ENCODE measurements at places on chromosomes 16 and 17.
A peak's percentile ranks its signal among the peaks of the same experiment; 100 is the strongest.

GRCh38 chr17:74742153-74742515 lies 5.1 kb downstream of the RAB37 start:
- DNase-seq: no peak

GRCh38 chr17:68732301-68732749 lies 131.2 kb upstream of the FAM20A start:
- DNase-seq: no peak

DNA sequence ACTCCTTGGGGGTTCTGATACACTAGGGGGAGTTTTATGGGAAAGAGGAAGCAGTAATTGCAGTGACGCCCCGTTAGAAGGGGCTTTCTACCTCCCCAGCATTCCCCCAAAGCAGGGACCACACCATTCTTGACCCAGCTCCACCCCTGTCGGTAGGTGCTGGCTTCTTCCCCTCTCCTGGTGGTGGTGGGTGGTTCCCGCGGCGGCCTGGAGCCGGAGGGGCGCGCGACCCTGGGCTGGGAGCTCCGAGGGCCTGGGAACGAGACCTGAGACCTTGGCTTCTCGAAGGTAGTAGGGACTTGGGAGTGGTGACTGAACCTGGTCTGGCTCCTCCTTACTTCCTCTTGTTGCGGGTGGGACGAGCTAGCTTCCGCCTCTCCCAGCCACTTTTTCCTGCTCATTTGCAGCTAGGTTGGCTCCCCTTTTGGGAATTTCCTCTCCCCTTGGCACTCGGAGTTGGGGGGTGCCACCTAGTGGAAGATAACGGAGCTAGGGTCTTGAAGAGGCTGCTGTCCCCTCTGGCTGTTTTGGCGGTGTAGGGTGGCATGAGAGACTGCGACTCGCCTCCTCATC lies 438 bp downstream of the GRN start:
- no peak for DNase-seq

- peak; percentile 64 for DNase-seq
Measured at GRCh38 chr16:88533932-88534637, 36.1 kb upstream of the ZC3H18 start.

- DNase-seq: no peak
Measured at GRCh38 chr17:18227635-18228034, 2.2 kb downstream of the LLGL1 start.

DNA sequence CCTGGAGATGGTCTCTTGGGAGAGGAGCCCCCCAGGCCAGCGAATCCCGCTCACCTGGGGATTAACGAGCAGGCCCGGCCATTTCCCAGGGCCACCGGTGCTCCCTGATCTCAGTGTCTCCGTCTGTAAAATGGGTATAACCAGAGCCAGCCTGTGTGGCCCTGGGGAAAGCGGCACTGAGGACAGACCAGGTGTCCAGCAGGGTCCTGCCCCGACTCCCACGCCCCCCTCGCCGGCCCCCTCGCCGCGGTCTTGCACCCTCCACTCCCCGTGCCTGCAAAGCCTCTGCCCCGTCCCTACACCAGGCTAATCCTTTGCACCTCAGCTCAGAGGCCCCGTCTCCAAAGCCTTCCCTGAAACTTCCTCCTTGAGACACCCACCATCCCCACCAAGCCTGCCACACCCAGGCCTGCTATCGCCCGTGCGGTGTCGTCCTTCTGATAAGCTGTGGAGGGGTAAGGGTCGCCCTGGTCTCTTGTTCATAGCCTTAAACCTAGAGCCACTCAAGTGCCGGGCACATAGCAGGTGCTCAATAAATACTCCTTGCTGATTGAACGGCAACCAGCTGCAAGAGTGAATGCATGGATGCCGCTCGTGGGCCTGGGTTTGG lies 259.1 kb downstream of the C16orf95 start:
- no peak for DNase-seq

DNA sequence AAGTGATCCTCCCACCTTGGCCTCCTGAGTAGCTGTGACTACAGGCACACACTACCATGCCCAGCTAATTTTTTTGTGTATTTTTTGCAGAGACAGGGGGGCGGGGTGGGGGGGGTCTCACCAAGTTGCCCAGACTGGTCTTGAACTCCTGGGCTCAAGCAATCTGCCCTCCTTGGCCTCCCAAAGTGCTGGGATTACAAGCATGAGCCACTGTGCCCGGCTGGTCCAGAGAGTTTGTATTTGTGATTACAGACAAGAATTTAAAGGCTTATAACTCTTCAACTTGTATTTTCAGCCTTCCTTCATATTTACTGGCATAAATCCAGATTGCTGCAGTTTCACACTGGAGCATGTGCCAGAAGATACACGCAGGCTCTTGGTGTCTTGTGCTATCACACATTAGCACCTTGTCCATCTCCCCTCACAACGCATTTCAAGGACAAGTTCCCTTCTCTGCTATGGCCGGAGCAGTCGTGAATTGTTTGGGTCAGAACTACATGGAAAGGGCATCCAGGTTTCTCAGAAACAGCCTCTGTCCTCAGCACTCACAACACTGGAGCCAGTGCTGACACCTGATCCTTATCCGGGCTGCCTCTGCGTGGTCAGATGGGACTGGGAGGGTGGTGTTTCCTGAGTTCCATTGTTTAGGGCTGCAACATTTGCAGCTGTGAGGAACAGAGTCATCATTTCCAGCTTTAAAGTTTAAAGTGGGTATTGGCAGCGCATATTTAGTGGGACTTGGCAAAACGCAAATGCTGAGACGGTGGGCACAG lies 28.1 kb downstream of the WSCD1 start:
- no peak for DNase-seq

DNA sequence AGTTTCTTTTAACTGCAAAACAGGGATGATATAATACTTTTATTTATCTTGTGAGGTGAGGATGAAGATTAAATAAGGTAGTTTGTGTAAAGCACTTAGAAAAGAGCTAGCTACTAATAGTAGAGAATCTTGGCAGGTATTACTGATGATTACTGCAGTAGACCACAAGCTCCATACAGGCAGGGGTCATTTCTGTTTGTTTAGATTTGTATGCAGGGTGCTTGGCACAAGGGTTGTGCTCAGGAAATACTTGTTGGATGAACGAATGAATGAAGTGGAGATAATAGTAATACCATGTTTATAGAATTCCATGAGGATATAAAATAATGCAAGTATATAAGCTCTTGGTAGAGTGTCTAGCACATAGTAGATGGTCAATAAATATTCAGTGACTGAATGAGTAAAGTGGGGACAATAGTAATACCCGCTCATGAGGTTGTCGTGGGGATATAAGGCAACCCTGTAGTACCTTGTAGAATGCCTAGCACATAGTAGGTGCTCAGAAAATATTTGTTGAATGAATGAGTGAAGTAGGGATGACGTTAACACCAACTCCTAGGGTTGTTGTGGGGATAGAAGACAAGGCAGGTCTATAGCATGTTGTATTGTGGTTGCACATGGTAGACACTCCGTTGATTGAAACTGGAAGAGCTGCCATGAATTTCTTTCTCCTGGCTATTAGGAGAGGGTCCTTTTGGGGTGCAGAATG lies 83.0 kb downstream of the ABCC1 start:
- DNase-seq: no peak

DNA sequence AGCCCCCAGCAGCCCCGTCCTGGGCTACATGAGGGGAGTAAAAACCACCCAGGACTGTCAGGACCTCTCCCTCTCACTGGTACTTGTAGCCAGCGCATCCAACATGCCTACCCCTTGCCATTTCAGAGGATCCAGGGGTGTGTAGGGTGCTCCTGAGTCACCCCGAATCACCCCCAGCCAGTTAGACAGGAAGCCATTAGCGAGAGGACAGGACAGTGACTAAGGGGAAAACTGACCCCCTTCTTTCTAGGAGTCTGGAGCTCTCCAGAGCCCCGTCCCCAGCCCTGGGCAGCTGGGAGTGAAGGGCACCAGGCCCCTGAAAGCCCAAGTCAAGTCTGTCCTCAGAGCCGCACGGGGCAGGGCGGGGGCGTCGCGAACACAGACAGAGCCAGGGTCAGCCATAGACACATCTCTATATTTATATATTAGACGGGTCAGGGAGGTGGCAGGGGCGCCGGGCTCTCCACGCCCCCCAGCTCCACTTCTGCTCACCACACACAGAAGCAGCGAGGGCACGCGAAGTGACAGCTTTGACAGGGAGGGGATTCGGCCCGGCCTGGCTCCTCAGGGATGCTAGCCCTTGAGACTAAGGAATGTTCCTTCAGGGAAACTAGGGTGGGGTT lies 485 bp upstream of the GDPD3 start:
- DNase-seq: no peak

DNA sequence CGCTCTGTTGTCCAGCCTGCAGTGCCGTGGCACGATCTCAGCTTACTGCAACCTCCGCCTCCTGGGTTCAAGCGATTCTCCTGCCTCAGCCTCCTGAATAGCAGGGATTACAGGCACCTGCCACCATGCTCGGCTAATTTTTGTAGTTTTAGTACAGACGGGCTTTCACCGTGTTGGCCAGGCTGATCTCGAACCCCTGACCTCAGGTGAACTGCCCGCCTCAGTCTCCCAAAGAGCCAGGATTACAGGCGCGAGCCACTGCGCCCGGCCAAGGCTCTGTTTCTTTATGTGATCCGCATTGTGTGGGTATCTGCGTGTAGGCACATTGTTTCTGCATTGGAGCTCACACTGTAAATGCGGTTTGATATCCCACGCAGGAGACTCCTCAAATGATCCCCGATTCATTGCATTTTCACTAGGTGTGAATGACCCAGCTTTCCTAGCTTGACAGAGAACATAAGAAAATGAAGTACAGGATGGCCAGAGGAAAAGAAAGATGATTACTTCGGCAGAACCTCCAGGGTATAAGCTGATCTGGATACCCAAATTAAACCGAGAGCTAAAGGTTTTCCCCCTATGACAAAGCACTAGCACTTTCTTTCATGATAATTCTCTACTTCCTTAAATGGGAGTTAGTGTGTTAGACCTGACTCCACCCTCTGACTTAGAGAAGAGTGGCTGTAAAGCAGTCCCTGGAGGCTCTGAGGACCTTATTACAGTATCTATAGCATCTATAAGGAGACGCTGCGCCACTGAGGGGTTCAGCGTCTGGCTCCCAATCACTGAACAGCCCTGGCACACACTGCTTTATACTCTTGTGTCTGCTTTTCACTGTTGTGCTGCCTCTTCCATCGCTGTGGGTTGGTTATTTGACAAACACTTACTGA lies 17.3 kb downstream of the COTL1 start:
- DNase-seq: no peak

GRCh38 chr17:1474402-1475189 lies 17.9 kb downstream of the MYO1C start:
- no peak for DNase-seq

DNA sequence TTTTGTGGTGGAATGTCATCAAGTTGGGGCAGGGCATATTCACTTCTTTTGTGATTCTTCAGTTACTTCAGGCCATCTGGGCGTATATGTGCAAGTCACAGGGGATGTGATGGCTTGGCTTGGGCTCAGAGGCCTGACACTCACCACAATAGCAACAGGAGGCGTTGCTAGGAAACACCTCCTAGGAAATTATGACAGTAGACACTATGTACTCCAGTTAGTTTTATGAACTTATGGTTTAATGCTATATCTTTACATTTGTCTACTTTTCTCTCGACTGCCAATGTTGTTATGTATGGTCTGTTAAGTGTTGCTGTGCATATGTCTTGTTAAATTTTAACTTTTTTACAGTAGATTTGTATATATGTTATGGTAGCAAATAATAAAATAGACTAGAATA lies 788.7 kb upstream of the GOT2 start:
- no peak for DNase-seq

- DNase-seq: no peak
Measured at GRCh38 chr17:62101515-62101914, 36.4 kb upstream of the MED13 start.

DNA sequence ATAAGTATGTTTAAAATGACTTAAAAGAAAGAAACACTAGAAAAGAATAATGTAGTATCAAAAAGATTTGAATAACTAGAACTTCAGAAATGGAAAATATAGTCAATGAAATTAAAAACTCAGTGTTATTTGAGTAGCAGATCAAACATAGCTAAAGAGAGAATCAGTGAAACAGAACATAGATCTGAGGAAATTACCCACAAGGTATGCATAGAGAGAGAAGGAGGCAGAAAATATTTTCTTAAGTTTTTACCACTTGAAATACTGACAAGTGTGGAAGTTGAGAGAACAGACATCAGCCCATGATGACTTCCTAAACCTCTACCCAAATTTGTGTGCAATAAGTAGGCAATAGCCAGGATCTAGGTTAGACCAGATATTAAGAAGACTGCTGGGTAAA lies 52.4 kb downstream of the ARHGAP17 start:
- DNase-seq: no peak

DNA sequence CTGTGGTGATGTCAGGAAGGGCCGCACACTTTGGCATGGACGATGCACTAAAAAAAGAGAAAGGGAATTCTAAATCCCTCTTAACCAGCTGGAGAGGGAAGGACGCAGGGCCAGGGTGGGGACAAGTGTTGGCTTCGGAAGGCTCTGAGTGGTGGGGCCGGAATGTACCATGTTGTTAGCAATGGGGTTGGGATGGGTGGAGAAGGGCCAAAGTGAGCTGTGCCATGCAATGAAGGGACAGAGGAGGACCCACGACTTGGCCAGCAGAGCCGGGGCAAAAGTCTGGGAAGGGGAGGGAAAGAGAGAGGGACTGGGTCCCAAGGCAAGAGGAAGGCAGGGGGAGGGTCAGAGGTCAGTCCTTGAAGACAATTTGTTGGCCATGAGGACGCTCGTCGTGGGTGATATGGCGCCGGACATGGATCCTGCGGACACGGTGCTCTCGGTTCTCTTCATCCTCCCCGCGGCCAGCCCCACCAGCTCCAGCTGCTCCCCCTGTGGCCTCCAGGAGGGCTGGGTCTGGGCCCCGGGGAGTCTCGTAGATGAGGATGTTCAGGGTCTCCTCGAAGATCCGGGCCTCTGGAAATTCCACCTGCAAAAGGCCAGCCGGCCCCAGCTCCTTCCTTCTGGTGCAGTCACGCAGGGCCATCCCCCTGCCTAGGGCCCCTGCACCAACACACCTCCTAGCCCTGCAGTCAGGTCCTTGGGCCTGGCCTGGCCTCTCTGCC lies 6.4 kb downstream of the ASPHD1 start:
- DNase-seq: no peak

- DNase-seq: no peak
Measured at GRCh38 chr17:79044462-79044861, 20.5 kb downstream of the C1QTNF1 start.

GRCh38 chr16:66604376-66605176 lies at the start of gene CMTM3:
Gene CMTM3, plus strand, starts transcription at chr16:66604704. Its CDS starts 102 bp downstream, at chr16:66604806.
- peak; percentile 67 for DNase-seq
